ENCODE measurements at places on chromosomes 7 and 10.

- DNase-seq = peak; percentile 43
Measured at GRCh38 chr10:63520500-63521415, at the start of gene REEP3. Gene REEP3, plus strand, starts transcription at chr10:63521401. Its CDS starts 145 bp downstream, at chr10:63521546.

DNA sequence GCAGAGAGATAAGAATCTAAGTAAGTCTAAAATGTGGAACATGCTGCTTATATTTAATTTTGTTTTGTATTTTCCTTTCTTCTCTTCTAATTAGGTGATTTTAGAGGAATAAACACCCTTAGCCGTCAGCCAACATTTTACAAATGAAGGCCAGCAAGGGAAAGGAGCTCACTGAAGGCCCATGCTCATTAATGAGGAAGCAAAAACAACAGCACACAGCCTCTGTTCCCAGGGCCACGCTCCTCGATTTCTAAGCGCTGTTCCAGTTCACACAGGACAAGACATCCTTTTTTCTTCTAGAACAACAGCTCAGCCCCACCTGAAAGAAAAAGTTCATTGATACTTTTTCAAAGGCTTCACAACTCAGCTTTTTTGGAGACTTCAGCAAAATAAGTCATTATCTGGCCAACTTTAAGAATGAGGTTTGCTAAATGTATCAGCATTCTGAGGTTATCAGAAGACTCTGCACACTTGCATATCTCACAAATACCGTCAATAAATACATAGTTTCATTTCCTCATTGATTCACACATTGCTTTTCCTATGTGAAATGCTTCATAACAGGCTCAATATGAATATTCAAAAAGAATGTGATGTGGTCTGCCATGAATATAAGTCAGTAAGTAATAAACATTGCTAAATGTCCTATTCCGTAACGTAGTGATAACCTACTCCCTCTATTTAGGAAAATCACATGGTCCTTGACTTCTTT is 34.8 kb upstream of the SFMBT2 start:
- no peak for DNase-seq

GRCh38 chr10:63217120-63217605 is 84.0 kb downstream of the NRBF2 start:
- DNase-seq = no peak

DNA sequence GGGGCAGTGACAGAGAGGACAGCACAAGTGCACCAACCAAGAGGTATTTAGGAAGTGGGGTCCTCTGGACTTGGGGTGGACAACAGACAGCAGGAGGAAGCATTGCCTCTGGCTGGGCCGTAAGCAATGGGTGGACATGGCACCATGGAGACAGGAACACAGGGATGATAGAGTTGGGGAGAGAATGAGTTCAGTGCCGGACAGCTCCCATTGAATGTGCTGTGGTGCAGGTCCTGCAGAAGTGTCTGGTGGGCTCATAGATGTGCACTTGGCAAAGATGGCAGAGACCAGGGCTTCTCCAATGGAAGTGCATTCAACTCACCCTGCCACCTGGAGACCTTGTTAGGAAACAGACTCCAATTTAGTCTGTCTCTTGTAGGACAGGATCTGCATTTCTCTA is 341.5 kb upstream of the ZMIZ1 start:
- DNase-seq = no peak

- DNase-seq = no peak
Measured at GRCh38 chr7:63080831-63081230, 917.8 kb upstream of the ZNF722 start.

DNA sequence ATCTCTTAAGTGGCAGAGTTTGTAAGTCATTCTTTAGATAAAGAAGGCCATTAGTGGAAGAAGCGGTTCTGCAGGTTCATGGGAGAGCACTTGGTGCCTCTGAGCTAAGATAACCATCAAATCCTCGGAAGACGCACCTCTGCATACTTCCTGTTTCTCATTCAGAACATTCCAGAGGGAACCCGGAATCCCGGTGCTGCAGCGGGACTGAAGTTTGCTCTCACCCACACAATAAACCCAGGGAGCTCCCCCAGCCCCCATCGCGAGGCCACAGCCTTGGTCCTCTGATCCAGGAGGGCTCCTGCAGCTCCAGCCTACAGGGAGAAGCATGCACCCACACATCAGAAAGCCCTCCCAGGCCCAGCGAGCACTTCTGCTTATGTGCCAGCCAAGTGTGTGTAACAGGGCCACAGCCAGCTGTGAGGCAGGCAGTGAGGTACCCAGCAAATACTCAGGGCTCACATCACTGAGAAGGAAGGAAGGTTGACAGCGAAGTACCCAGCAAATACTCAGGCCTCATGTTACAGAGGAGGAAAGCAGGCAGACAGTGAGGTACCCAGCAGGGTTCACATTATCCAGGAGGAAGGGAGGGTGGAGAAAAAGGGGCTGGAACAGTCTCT is 142.4 kb downstream of the DIP2C start:
- DNase-seq = no peak

- DNase-seq = no peak
Measured at GRCh38 chr10:46000538-46000937, 28.2 kb downstream of the TIMM23 start.

GRCh38 chr7:131747658-131748232 is 191.3 kb upstream of the PODXL start:
- DNase-seq = no peak

GRCh38 chr7:90692947-90693346 is 96.8 kb downstream of the CDK14 start:
- DNase-seq = no peak

DNA sequence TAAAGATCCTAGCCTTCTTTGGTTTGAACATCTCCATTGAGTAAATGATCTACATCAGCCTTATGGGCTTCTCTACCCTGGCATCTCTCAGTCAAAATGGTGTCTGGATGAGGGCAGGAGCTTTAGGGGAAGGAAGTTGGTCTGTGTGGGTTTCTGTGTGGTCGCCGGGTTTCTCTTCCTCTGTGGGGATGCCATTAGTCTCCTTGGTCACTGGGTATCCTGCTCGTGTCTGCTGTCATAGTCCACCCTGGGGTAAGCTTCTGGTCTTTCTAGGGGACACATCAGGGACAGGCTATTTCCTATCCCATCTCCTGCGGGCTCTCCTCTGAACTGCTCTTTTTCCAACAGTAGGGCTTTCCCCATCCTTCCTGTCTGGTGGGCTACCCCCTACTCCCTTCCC is 150.3 kb upstream of the NPY start:
- no peak for DNase-seq

GRCh38 chr10:15795036-15795792 is 65.1 kb downstream of the MINDY3 start:
- DNase-seq = no peak

DNA sequence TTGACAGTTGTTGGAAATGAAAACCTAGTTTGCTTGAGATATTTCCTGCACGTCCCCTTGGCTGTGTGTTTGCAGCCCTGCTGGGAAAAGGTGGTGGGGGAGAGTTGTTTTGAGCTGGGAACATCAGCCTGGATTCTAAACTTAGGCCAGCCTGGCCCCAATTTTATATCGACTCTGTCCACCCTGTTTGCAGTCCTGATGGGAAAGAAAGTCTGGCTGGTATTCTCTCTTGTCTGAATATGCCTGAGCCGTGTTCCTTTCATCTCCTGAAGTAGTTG is 178.7 kb downstream of the CCDC3 start:
- no peak for DNase-seq

GRCh38 chr10:34995925-34996324 is 94.2 kb downstream of the CUL2 start:
- no peak for DNase-seq

- no peak for DNase-seq
Measured at GRCh38 chr10:84263716-84264115, 18.9 kb downstream of the RGR start.

- no peak for DNase-seq
Measured at GRCh38 chr10:8758029-8758428, 703.5 kb downstream of the GATA3 start.

DNA sequence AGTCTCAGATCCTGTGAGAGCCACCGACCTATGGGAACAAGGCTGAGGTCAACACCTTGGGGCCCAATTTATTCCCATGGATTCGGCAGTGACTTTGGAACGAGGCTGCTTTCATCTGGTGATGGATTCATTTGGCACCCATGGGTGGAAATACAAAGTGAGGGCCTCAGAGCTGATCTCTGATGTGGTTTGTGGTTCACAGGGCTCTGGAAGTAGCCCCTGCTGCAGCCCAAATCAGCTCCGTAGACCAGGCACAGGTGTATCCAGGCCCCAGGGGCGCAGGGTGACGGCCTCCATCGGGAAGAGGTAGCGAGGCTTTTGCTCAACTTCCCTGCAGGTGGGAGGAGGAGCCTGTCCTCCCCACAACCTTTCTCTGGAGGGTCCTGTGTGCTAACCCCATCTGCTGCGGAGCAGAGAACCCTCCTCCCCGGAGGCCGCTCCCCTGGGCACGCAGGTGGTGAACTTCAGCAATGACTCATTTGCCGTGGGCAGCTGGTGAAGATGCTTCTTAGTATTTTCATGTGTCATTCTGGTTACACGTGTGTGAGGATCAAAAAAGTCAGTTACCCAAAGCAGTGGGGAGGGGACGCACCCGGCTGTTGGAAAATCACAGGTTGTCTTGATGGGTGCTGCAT is 7.5 kb upstream of the JAKMIP3 start:
- DNase-seq = no peak

- no peak for DNase-seq
Measured at GRCh38 chr10:13686331-13686752, 99.6 kb downstream of the PRPF18 start.

GRCh38 chr7:90213521-90213920 is 2.0 kb downstream of the STEAP2 start:
- DNase-seq = no peak

- DNase-seq = no peak
Measured at GRCh38 chr7:116801092-116801710, 61.2 kb upstream of the CAPZA2 start.

GRCh38 chr10:35463878-35464277 is 127.6 kb downstream of the CCNY start:
- DNase-seq = no peak

DNA sequence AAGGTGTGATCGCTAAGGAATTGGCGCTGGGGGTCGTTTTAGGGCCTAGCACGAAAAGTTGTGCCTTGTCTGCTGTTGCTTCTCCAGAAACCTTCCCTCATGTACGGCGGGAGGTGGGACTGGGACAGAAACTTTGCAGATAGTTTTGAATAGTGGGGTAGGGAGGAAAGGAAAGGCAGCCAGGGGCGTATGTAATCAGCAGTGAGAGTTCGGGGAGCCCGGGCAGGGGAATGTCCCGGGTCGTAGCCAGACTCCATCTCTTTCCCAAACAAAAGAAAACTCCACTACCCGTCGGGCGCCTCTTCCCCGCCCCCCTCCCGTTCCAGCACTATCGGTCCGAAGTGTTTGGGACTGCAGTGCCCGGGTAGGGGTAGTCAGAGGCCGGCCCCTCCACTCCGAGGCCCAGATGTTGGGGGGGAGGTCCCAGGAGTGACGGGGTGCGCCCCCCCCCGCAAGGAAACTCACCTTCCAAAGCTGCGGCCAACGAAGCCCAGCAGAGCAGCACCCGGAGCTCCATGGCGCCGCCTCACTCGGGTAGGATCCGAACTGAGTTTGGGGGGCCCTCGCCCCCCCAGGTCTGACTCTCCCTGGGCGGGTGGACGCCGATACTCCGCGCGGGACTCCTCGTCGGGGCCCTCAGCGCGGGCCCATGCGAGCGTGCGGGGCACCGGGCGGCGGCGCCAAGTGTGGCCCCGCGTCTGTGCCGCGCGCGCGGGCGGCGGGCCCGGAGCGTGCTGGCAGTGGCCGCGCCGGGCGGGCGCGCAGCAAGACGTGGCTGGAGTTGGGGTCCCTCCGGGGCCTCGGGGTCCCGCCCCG is 601 bp downstream of the EPHB4 start:
- DNase-seq = no peak

GRCh38 chr7:55470261-55470660 is 102.0 kb downstream of the VOPP1 start:
- DNase-seq = no peak

GRCh38 chr10:122560279-122560804 is at the start of gene DMBT1:
Gene DMBT1, plus strand, starts transcription at chr10:122560754. Its CDS starts 17 bp downstream, at chr10:122560771.
- DNase-seq = no peak

DNA sequence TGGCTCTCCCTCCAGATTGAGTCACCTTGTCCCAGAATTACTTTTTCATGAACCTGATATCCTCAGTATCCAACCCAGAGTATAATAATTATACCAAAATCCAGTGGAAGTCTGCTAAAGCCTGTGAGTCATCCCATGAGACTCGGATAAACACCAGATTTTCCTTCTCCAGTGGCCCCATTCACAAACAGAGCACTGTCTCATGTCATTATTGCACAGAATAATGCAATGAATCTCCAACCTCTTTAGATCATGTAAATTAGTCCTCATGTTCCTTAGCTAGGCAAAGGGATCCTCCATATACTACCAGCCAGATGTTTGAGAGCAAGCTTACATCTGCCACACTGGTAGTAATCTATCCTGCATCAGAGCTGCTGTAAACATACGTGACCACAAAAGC is 89.0 kb downstream of the AMPH start:
- DNase-seq = no peak

- DNase-seq = no peak
Measured at GRCh38 chr7:2807845-2808772, 36.0 kb downstream of the GNA12 start.
